Activated CD8-positive, alpha-beta memory T cell treated with anti-CD3 and anti-CD28 coated beads, Interleukin-2, amount 10 ng/mL, durations not matched to agents 7 days and 5 days (primary cell): ENCODE measurements at places on chromosomes 16 and 17. TPM values are rescaled to one million over a fixed set of nuclear protein-coding genes. Genes with fewer than 3 reads are reported as not detected.

- peaks cover 30% of the 10 kb centered on the region for H3K36me3 ChIP-seq
- no peak overlapping the region for H3K27ac ChIP-seq
- H3K4me3 ChIP-seq = no peak overlapping the region
These were observed 12.0 kb downstream of the CORO7 start for GRCh38 chr16:4404247-4404966.

DNA sequence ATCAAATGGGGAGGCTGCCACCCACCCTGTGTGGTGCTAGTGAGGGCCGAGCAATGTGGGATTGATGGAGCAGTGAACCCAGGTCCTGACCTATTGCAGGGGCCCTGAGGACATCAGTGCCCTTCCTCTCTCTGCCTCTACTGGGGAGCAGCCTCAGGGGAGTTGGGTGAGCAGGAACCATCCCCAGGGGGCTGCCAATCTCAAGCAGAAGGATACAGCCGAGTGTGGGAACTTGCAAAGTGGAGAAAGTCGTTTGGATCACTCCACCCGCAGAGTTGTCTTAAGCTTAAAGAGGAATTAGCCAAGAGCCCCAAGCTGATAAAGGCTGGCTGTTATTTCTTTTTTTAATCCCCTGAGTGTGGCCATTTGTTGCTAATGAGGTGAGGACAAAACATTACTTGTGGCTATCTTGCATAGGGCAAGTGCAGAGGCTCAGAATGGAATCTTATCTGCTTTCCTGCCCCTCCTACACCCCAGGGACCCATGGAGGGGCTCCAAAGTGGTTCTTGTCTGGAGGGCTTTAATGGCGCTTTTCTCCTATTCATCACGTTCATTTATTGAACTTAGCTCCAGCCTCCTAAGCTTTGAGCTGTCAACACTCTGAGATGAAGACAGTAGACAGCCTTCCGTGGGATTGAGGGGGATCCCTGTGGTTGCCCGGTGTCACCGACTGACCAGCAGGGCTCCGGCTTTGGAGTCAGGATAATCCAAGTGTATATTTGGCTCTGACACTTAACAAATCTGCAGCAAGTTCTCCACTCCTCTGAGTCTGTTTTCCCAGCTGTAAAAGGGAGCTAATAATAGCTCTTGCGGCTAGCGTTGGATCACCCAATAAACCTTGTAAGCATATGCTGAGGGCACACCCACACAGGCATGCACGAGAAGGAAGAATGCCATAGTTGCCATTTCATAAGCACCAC is 45.1 kb downstream of the MYH11 start:
- H3K27me3 ChIP-seq = peaks cover 38% of the 10 kb centered on the region
- H3K27ac ChIP-seq = no peak overlapping the region

CORO1A gene
- total RNA-seq = 1,639 TPM

MT1H gene
- not detected for total RNA-seq

TBC1D3B gene
- 9.9 TPM for total RNA-seq

- H3K4me3 ChIP-seq = no peak overlapping the region
- H3K4me1 ChIP-seq = peaks cover 8% of the 10 kb centered on the region
- H3K36me3 ChIP-seq = no peaks in the 10 kb centered on the region
- DNase-seq = no peak
- H3K27ac ChIP-seq = no peak overlapping the region
- H3K27me3 ChIP-seq = peaks cover 70% of the 10 kb centered on the region
These were observed 3.7 kb upstream of the FOXL1 start for GRCh38 chr16:86574646-86575045.

DNA sequence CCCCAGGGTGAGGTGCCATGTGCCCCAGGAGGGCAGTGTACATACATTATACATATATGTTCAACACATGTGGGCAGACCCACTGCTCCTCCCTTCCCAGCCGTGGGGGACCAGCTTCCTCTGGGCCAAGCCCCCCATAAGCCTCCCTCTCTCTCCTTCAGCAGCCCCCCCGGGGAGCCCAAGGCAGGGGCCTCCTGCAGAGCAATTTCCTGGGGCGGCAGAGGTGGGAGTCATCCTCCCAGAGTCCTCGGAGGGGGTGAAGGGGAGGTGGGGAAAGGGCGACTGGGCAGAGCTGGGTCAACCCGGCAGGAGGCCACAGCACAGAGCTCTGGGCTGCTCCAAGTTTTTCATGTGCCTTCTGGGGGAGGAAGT is 235.1 kb downstream of the ZNF423 start:
- H3K4me3 ChIP-seq = no peak overlapping the region
- no peaks in the 10 kb centered on the region for H3K4me1 ChIP-seq
- no peak overlapping the region for H3K27ac ChIP-seq
- no peak for DNase-seq
- H3K27me3 ChIP-seq = no peaks in the 10 kb centered on the region

C1QTNF1 gene
- total RNA-seq = not detected

- H3K27ac ChIP-seq = no peak overlapping the region
- H3K27me3 ChIP-seq = peaks cover 2% of the 10 kb centered on the region
- no peak overlapping the region for H3K4me3 ChIP-seq
- H3K36me3 ChIP-seq = no peaks in the 10 kb centered on the region
- no peaks in the 10 kb centered on the region for H3K4me1 ChIP-seq
- DNase-seq = no peak
These were observed 49.2 kb upstream of the EMP2 start for GRCh38 chr16:10629592-10629963.

GRCh38 chr16:12815361-12815760 is 11.7 kb upstream of the CPPED1 start:
- DNase-seq = no peak
- H3K36me3 ChIP-seq = peaks cover 3% of the 10 kb centered on the region

DNA sequence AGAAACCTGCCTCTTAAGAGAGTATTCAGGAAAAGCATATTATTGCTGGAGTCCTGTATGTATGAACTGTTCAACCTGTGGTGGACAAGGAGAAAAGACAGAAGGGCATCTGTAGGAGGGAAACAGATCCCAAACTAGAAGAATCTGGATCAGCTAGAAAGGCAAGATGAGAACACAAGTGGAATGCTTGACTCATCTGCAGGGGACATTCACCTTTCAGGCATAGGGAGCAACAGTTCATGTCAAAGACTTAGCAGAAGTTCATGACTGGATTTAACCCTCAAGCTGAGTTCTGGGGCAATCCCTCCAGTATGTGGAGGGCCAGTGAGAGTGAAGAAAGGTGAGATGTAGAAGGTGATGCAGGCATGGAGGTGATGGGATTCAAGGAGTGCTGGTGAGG is 135.9 kb upstream of the DYNLRB2 start:
- H3K27ac ChIP-seq = no peak overlapping the region
- H3K4me3 ChIP-seq = no peak overlapping the region
- peaks cover 42% of the 10 kb centered on the region for H3K27me3 ChIP-seq
- no peaks in the 10 kb centered on the region for H3K4me1 ChIP-seq

KRTAP9-4 gene
- not detected for total RNA-seq

DNA sequence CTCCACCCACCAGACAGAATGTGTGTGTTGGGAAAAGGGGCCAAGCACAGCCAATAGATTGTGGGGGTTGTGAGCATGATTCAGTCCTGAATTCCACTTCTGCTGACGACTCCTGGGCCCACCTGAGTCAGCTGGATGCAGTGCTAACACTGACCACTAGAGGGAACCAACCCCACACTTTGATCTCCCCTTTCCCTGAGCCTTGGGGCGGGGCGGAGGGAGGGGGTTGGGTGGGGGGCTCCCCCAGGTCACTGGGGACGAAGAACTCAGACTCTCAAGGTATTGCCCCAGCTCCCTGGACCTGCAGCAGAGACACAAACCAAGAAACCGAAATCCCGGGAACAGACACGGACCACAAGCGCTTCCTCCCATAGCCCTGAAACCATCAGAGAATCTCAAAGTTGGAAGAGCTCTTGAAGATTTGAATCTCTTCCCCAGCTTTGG is 621 bp upstream of the CSHL1 start:
- no peak overlapping the region for H3K27ac ChIP-seq
- H3K4me3 ChIP-seq = no peak overlapping the region
- H3K36me3 ChIP-seq = no peaks in the 10 kb centered on the region
- DNase-seq = peak; percentile 73
- H3K27me3 ChIP-seq = peaks cover 33% of the 10 kb centered on the region
